ENCODE measurements at places on chromosomes 5 and 9.

GRCh38 chr5:42005561-42006153 lies 80.6 kb downstream of the FBXO4 start:
- DNase-seq: no peak

DNA sequence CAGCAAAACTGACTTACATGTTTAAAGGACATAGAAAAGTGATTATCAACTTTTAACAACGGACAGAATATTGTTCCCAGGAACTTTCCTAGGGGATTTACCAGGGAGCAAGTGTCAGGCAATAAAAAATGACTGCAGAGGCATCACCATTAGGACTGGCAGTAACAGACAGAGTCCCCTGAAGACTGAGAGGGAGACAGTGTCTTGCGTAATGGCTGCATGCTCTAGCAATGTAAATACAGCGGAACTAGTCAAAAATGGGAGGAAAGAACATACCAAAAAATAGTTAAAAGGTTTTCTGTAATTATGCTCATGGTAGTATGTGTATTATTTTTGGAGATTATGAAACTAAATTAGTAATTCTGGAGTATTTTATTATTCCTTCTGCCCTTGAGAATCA lies 181.8 kb downstream of the CRB2 start:
- no peak for DNase-seq

- DNase-seq: peak; percentile 1
These were observed 33.1 kb downstream of the BOD1 start for GRCh38 chr5:173583346-173583745.

- DNase-seq: no peak
These were observed 1860.0 kb upstream of the WWC1 start for GRCh38 chr5:166431456-166431855.

DNA sequence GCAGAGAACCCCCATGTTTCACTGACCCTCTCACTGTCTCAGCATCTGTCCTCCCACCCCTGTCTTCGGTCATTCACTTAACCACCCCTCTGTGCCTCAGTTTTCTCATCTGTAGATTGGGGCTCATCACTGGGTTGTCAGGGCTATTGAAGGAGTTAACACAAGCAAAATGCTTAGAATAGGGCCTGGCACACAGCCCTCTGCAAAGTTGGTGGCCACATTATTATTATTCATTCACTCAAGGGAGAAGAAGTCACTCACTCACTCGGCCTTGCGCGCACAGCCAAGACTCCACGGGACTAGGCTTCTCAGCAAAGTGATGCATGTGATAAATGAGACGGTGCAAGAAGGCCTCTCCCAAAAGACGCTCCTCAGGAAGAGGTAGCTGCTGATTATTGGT lies 8.0 kb downstream of the PDGFRB start:
- no peak for DNase-seq

DNA sequence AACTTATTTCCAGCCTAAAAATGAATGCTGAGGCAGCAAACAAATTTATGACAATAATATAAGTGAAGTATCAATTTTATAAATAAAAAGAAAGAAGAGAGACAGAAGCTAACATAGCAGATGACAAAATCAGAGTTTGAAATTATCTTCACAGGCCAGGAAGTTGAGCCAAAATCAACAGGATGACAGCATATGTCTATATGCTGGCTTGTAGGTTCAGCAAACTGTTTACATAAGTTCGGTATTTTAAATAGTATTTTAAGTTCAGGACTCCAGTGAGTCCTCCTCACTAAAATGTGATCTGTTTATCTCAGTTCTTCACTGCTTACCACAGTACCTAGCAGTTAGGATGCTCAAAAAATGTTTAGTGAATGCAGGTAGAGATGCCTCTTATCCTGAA lies 359.6 kb upstream of the SMC2 start:
- no peak for DNase-seq

DNA sequence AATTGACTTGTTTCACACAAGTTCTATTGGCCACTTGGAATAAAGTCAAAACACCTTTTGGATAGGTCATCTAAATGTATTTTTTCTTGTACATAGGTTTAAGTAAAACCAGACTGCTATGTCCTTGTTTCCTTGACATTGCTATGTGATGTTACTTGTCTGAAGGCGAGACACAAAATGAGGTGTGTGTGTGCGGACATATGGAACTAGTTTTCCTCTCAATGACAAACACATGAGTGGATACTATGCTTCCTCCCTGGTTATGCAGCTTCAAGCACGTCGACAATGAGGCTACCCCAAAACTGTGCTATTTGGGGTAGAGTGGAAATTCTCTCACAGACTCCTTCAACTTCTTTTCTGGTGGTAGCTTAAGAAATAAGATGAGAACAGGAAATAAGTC lies 276.8 kb downstream of the GAS1 start:
- DNase-seq: no peak

GRCh38 chr9:33331377-33331891 lies 41.1 kb downstream of the NFX1 start:
- no peak for DNase-seq

- DNase-seq: peak; percentile 71
These were observed 105.2 kb downstream of the RGS3 start for GRCh38 chr9:113568571-113569321.

GRCh38 chr9:91784673-91785446 lies 165.2 kb downstream of the ROR2 start:
- no peak for DNase-seq

- DNase-seq: no peak
These were observed 53.6 kb upstream of the RANBP6 start for GRCh38 chr9:6068983-6069382.

GRCh38 chr5:50320131-50320749 lies 120.8 kb downstream of the EMB start:
- no peak for DNase-seq

- no peak for DNase-seq
These were observed 133.9 kb downstream of the PLK2 start for GRCh38 chr5:58326022-58326421.

DNA sequence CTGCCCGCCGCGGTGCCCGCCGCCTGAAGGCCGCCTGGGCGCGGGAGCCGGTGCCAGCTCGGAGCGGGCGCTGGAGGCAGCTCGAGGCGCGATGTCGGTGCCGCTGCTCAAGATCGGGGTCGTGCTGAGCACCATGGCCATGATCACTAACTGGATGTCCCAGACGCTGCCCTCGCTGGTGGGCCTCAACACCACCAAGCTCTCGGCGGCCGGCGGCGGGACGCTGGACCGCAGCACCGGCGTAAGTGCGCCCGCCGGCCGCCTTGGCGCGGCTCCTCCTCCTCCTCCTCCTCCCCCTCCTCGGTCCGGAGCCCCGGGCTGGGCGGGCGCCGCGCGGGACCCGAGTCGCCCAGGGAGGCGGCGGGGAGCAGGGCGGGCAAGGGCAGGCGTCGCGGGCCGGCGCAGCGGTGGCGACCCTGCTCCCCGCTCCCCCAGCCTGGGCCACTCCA lies 455 bp downstream of the OLFM1 start:
- no peak for DNase-seq

- no peak for DNase-seq
These were observed 70.8 kb downstream of the NXNL2 start for GRCh38 chr9:88605512-88606362.

DNA sequence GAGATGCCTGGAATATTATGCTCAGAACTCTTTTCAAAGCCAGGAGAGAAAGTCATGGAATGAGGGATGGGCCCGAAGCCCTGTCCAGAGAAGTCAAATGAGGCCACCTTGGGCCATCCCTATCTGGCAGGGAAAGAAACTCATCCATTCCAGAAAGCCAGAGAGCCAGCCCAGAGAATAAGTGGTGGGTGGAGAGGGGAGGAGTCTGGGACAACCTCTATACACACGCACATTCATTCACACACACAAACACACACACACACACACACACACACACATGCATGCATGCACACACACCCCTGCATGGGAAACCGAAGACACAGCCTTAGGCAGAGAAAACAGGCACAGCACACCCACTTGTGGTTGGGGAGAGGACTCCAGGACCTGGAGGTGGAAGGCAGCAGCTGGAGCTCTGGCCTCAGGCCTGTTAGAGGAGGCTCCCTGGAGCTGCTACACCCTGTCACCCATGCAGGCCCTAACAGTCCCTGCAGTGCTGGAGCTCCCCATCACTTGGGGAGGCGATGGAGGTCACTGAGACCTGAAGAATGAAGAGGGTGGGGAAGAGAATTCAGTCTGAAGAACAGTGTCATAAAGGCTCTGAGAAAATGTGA lies 38.0 kb downstream of the TGFBI start:
- peak; percentile 71 for DNase-seq

- no peak for DNase-seq
These were observed 165.5 kb downstream of the PIK3R1 start for GRCh38 chr5:68381060-68381459.

DNA sequence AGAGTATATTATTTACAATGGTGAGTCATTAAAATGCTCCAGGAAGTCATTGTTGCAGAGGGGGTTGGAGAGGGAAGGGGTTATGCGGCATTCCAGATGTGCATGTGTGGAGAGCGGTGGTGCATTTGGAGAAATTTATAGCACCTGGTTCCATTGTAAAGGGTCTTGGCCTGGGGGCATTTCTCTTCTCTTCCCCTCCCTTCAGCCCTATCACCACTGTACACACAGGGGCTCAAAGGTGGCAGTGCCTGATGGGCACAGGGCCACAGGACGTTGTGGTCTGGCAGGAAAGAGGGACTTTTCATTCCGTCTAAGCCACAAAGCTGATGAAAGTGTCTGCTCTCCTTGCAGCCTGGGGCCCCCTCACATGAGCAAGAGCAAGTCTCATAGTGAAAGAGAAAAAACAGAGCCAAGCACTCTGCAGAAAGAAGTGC lies 442.4 kb upstream of the ZNF462 start:
- DNase-seq: no peak

DNA sequence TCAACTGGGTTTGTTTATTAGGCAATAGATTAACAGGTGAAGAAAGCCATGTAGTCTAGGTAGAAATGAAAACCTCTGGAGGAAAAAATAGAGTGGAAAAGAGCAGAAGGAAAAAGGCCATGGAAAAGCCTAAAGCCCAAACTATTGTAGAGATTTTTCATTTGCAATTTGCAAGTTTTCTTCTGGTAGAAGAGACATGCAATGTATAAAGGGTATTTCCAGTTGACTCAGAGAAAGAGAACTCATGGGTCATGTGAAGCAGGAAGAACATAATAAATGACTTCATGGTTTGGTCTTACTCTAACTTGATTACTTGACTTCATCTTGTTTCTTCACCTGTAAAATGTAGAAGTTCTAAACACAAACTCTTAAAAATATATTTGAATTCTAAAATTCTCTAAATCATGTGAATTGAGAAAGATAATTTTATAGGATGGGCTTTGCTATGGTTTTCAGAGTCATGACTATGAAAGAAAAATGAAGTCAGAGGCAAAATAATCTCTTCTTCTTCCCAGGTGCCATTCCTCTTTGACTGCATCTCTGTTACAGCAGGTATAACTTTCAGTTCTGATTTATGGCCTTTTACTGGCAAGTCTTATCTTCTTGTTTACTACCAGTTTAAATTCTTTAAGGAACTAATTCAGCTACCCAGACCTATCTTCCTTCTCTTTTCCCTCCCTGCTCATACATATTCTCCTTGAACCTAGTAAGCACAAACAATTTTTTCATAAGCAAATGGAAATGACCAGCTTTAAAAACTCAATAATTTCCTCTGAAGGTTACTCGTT lies 47.7 kb upstream of the TMC1 start:
- no peak for DNase-seq

DNA sequence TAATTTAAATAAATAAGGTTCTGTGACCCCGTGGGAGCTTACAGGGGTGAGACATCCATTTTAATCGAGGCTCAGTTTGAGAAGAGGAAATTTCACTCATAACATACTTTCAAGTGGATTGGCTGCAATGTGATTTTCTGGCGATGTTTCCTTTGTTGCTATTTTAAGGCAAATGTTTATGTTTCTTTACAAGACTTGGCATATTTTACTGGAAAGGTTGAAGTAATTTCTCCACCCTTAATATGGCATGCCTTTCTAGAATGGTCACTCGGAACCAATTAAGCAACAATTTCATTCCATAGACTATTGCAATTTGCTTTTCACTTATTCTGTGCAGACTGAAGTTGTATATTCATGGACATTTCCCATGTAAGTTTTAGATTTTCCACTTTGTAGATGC lies 438.0 kb upstream of the WWC1 start:
- no peak for DNase-seq

- no peak for DNase-seq
These were observed 21.9 kb upstream of the FOXE1 start for GRCh38 chr9:97830884-97831829.

- DNase-seq: no peak
These were observed 44.8 kb downstream of the NACC2 start for GRCh38 chr9:136050266-136050700.

DNA sequence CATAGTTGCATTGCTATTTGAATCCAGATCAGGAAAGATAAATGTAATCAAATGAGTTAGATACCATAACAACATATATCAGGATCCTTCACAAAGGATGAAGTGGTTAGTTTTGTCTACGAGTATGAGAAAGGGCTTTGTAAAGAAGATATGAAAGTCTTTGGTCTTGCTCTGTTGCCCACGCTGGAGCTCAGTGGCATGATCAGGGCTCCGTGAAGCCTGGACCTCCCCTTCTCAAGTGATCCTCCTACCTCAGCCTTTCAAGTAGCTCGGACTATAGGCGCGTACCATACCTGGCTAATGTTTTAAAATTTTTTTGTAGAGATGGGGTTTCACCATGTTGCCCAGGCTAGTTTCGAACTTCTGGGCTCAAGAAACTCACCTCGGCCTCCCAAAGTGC lies 1.8 kb downstream of the SMC5 start:
- DNase-seq: no peak

- DNase-seq: no peak
These were observed 117.3 kb downstream of the ADAMTSL1 start for GRCh38 chr9:18591261-18591660.

GRCh38 chr5:138658676-138659075 lies 83.5 kb upstream of the HSPA9 start:
- no peak for DNase-seq

GRCh38 chr5:38347040-38347763 lies 88.8 kb downstream of the EGFLAM start:
- no peak for DNase-seq

- no peak for DNase-seq
These were observed 19.3 kb upstream of the SLC25A51 start for GRCh38 chr9:37923118-37923795.

GRCh38 chr5:151522226-151522625 lies 68.9 kb downstream of the FAT2 start:
- no peak for DNase-seq

DNA sequence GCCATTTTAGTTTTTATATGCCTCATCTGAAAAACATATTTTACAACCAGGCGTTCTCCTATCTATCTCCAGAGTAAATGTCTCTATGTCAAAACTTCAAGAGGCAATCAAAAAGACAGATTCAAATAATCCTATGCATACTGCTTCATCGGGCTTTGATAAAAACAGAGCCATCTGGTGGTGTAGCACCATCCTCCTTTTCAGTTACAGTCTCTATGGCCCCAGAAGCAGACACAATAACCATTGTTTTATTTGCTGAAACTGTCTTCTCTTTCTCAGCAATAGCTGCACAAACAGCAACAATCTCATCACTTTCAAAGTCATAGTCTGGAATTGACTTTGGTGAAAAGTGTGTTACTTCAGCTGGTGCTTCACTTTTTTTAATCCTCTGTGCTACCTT lies 36.3 kb downstream of the PTGER4 start:
- no peak for DNase-seq

Data from coronary artery (tissue), 2 donors.